ENCODE measurements at places on chromosomes 3 and 15.

- no peak for DNase-seq
Observed at GRCh38 chr3:72093270-72093991, 308.5 kb upstream of the PROK2 start.

GRCh38 chr3:98964784-98965183 is 63.3 kb upstream of the DCBLD2 start:
- no peak for DNase-seq

DNA sequence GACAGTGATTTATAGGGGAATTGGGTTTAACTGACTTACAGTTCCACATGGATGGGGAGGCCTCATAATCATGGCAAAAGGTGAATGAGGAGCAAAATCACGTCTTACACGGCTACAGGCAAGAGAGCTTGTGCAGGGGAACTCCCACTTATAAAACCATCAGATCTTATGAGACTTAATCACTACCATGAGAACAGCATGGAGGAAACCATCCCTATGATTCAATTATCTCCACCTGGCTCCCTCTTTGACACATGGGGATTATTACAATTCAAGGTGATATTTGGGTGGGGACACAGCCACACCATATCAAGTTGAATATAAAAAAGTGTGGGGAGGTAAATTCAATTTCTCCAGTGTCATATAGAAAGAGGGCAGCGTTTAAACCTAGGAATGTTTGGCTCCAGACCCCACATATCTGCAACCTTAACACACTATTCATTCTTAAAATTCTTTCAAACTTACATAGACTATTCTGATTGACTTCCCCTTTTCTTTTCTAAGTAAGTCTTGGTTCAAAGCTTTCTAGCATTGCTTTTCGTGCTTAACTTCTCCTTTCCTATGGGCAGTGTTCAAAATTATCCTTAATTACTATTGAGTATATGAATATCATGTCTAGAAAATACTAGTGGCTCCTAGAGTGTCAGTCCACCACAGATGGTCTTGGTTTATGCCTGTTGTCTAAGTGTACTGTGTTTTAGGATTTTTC is 446.7 kb upstream of the GBE1 start:
- DNase-seq = no peak

DNA sequence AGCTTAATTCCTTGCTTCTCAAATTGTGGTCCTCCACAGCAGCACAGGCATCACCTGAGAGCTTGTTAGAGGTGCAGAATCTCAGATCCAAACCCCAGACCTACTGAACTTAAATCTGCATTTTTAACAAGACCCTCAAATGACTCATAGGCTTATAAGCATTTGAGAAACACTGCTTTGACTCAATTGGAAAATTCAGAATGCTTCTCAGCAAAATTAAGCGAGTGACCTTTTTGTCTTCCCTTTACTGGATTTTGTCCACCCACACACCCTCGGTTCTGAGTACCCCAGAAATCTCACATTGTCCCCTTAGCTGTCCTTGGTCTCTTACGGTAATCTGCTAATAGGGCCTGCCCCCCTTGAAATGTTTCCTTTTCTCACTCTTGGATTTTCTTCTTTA is 17.9 kb downstream of the CD80 start:
- no peak for DNase-seq

DNA sequence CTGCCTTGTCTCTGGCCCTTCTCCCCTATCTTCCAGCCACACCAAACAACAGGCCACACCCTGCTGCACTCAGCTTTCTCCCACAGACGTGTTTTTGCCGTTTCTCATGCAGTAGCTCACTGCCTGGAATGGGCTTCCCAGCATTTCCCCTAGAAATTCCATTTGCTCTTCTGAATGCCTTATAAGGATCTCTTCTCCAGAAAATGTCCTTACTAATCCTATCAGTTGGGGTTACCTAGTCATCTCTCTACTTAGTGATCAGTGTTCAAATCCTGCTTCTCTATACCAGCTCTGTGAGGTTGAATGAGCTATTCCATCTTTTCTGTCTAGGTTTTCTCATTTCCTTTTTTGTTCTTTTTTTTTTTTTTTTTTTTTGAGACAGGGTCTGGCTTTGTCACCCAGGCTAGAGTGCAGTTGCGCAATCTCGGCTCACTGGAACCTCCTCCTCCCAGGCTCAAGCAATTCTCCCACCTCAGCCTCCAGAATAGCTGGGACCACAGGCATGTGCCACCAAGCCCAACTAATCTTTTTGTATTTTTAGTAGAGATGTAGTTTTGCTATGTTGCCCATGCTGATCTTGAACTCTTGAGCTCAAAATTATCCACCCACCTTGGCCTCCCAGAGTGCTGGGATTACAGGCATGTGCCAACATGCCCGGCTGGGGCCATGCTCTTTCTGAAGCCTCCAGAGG is 98.2 kb upstream of the CHD2 start:
- no peak for DNase-seq

All from GM19239 (cell line).